Smooth muscle cell of the pulmonary artery (primary cell): ENCODE measurements at places on chromosomes 5 and 9. TPM values are rescaled to one million over a fixed set of nuclear protein-coding genes. Genes with fewer than 3 reads are reported as not detected.

The PLAC8L1 gene
- 0.20 and 0.52 TPM in 2 replicates for total RNA-seq

The RNF183 gene
- total RNA-seq, result not detected in 2 replicates

The PCDHAC1 gene
- total RNA-seq, result 0.07 and 0.26 TPM in 2 replicates

The ETF1 gene
- total RNA-seq, result 120 and 126 TPM in 2 replicates
